Stimulated activated CD8-positive, alpha-beta memory T cell treated with anti-CD3 and anti-CD28 coated beads, Interleukin-2, amount 100 ng/mL, for 1 hour (primary cell): ENCODE measurements at places on chromosomes 7 and 10.

- DNase-seq = no peak
Measured at GRCh38 chr7:2082139-2082998, 150.4 kb downstream of the MAD1L1 start.

DNA sequence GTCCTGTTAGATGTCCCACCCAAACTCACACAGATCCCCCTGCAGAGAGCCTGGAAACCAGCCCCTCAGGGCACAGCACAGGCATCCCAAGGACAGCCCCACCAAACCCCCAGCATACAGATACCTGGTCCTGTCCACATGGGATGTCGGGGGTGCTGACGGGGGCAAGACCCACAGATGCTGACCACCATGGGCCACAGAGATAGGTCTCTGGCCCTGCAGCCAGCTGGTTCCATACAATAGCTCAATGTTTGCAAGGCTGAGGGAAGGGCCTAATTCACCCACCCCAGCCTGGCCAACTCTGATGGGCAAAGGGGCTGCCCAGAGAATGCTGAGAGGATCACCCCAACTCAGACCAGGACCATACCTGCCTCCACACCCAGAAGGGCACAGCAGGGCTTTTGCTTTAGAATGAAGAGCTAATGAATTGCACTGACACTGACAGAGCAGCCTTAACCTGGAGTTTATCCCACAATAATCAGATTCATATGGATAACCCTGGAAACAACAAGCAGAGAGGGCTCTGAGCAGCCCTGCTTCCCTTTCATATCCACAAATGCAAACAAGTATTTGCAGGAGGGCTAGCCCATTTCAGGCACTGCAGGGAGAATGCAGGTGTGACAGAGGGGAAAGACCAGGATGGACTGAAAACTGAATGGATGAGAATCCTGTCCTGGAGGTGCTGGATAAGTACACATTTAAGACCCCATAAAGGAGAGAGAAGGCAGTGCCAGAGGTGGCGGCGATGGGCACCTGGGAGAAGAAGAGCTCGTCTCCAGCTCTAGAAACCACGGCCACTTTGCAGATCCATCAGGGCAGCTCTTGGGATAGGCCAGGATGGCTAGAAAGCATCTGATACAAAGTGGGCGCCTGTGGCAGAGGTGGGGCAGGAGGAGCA, 126.7 kb downstream of the TNS3 start:
- DNase-seq = no peak

GRCh38 chr7:12504149-12504548, 66.4 kb upstream of the SCIN start:
- no peak for DNase-seq

DNA sequence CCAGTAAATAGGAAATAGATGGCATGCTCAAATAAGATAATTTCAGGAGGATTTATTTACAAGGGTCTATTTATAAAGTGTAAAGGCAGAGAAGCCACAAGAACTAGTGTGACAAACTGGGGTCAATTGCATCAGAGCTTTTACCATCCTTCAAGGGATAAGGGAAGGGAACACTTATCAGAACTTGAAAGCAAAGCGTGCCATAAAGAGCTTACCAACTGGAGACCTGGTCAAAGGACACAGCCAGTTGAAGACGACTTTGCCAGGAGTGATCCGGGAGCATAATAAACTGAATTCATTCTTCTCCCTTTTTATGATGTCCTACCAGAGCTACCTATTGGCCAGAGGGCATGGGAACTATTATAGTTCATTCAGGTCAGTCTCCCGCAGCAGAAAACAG, 3.2 kb upstream of the PPP1R3A start:
- DNase-seq = no peak

GRCh38 chr7:93575555-93576399, 1.3 kb upstream of the CALCR start:
- no peak for DNase-seq

GRCh38 chr10:71995887-71996575, 31.8 kb downstream of the CHST3 start:
- no peak for DNase-seq

DNA sequence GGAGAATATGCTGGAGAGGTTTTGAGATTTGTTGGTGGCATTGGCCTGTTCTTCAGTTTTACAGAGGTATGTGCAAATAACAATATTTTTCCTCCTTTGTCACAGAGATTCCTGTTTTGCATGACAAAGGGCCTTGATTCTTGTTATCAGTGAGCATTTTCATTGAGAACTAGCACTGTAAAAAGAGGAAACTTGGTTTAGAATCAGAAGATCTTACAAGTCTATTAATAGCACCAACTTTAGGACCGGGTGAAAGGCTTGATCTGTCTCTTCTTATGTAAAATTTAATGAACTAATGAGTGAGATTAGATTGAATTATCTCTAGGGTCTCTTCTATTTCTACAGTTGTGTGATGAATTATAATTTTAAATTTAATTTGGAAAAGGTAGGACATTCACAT, 25.5 kb downstream of the TSPAN13 start:
- DNase-seq = no peak

DNA sequence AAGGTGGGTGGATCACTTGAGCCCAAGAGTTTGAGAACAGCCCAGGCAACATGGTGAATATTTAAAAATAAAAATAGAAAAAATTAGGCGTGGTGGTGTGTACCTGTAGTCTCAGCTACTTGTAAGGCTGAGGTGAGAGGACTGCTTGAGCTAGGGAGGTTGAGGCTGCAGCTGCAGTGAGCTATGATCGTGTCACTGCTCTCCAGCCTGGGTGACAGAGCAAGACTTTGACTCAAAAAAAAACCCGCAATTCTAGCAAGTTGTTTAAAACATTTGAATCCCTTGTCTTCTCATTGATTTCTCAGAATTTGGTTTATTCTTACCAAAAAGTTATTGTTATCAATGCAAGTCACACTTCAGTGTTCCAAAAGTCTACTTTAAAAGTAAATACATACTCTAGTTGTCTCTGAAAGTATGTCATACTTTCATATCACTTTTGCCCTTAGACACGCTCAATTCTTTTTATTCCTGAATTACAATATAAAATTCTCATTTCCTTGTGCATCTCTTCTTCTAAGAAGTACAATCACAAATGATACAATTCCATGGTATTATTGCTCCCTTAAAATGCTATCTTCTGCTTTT, 6.3 kb downstream of the EPC1 start:
- DNase-seq = no peak

GRCh38 chr10:34191406-34191805, 623.7 kb downstream of the PARD3 start:
- DNase-seq = no peak

- no peak for DNase-seq
Measured at GRCh38 chr10:68301790-68302502, 29.9 kb upstream of the HNRNPH3 start.

- no peak for DNase-seq
Measured at GRCh38 chr10:93437086-93437945, 44.8 kb downstream of the MYOF start.

GRCh38 chr10:44293306-44293778, 91.6 kb downstream of the CXCL12 start:
- no peak for DNase-seq

- no peak for DNase-seq
Measured at GRCh38 chr10:75234683-75235374, 928 bp downstream of the COMTD1 start.

DNA sequence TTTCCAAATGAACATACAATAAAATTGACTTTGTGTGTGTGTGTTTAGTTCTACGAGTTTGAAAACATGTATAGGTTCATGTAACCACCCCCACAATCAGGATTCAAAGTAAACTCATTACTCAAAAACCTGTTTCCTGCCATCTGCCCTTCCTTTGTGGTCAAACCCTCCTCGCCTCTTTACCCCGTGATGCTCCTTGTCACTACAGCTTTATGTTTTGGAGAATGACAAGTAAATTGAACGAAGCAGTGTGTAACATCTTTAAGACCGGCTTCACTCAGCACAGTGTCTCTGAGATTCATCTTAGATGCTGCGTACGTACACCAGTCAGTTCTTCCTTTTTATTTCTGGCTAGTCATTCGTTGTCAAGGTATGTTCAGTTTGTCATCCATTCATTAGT, 54.6 kb upstream of the MKI67 start:
- no peak for DNase-seq

DNA sequence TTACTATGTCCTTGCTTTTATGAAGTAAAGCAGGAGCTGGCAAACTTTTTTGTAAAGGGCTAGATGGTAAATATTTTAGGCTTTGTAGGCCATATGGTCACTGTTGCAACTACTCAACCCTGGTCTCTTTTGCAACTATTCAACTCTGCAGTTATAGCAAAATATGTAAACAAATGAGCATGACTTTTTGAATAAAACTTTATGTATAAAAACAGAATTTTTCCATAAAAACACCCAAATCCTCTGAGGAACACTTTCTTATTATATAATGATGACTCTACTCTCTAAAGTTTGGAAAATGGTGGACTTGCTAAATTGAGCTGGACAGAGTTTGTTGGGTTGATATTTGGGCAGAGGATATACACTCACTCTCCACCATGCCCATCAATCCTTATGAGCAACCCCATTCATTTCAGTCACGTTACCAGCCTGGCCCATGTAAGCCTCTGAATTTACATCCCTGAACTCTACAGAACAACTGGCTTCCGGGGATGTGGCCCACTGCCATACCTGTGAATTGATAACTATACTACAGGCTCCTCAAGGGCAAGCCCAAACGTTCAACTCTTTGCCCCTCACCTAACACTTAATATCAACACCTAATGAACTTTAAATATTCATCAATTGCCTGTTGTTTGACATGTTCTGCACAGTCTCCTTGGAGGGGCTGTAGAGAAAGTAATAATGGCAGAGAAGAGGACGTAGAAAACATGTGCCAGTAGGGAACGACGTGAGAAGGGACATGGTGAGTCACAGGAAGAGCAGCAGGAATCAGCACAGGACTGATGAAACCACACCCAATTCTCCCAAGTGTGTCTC, 37.6 kb downstream of the SGMS1 start:
- no peak for DNase-seq

DNA sequence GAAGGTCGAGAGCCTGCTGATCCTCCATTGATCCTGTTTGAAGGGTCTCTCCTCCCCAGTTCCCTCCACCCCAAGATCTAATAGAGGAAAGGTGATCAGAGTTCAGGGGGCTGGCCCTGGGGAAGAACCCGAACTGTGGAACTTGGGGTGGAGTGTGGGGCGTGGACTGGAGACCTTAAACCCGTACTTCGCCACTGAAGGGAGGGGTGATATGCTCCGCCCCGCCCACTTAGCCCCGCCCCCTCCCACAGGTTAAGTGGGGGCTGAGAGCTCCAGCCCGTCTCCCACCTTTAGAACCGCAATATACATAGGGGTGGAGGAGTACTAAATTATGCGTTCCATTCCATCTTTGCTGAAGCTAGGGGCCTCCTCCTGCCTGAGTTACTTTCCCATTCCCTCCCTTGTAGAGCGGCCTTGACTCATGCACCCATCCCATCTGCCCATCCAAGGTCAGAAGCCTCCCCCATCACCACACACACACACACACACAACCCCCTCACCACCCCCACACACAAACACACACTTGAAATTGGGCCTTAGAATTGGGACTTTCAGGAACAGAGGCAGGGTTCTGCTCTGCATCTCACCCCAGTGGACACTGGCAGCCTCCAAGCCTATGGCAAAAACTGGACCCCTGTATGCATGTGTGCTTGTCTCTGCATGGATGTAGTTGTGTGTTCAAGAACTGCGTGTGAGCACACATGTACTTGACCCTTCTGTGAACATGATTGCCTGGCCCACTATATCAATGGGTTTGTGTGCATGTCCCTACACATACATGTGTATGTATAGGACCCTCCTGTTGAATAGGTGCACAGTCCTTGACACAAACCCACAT, 991 bp downstream of the SEMA4G start:
- DNase-seq = peak; percentile 16

DNA sequence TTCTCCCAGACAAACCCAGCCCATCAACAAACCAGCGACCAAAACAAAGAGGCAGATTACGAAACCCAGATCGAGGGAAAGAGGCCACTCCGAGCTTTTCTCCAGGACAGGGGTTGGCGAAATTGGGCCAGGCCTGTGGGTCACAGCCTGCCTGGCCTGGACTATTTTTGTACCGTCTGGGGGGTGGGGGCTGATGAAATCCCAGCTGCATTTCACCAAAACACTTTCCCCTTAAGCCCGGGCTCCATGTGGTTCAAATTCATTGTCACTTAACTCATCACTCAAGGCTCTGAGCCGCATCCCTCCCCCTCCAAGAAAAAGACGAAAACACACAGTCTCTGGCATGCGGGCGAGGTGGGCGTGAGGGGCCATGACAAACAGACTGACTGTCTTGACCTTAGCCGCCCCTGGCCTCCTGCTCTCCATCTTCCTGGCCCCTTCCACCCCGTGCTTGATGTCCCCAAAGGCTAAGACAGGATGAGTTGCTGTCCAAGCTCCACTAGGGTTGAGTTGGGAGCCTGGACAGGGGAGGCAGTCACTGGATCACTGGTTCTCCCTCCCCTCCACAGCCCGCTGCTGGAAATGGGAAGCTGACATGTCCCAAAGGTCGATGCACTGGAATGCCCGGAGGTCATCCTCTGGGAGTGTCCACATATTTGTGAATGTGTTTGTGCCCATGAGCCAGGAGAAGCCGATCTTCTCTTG, 19.2 kb downstream of the TMEM270 start:
- no peak for DNase-seq

DNA sequence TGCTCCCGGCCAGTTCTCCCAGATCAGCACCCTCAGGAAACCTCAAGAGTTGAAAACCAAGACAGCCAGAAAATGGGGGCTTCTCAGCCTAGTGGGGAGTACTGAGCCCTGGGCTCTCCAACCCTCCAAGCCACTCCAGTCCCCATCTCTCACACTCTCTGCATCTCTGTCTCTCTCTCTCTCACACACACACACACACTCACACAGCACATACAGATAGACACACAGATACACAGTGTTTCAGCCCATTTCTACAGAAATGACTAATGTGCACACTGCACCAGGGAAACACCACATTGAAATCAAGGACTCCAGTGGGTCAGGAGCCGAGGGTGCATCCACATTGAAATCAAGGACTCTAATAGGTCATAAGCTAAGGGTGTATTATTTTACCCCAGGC, 107.5 kb downstream of the MKI67 start:
- DNase-seq = no peak

DNA sequence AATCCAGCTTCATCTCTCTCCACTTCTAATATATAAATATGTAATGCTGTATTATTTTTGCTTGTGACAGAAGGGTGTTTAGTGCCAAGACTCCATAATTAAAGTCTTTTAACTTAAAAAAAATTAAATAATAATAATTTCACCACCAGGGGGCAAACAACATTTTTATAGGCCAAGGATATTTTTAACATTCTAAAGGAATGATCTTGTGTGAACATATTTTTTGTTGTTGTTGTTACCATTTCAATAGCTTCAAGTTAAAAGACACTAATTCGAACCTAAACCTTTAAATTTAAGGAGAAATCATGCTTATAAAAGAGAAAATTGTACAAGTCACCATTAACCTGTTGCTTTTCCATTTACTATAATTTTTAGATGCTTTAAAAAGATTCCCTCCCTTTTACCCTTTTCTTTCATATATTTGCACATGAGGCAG, 7.5 kb upstream of the DNAJC1 start:
- DNase-seq = no peak
